Activated CD8-positive, alpha-beta memory T cell treated with anti-CD3 and anti-CD28 coated beads, Interleukin-2, amount 10 ng/mL, durations not matched to agents 7 days and 5 days (primary cell): ENCODE measurements at places on chromosomes 6 and 20. TPM values are rescaled to one million over a fixed set of nuclear protein-coding genes. Genes with fewer than 3 reads are reported as not detected.

DNA sequence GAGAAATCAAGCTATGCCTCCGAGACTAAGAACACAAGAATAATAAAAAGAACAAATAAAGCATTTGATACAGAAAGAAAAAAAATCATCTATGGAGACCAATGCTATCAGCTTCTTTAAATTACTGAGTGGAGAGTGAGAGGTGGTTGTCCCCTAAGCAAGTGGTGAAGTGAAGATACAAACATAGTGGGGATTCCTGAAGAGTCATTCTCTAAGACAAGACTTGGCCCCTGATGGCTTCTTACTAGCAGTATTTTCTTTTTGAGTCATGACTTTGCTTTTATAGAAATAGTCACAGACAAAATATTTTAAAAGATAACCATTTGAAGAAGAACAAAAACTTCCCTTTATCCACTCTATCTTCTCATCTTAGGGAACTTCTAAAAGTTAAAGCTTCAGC is 261.4 kb upstream of the PRDM1 start:
- no peak for DNase-seq

DNA sequence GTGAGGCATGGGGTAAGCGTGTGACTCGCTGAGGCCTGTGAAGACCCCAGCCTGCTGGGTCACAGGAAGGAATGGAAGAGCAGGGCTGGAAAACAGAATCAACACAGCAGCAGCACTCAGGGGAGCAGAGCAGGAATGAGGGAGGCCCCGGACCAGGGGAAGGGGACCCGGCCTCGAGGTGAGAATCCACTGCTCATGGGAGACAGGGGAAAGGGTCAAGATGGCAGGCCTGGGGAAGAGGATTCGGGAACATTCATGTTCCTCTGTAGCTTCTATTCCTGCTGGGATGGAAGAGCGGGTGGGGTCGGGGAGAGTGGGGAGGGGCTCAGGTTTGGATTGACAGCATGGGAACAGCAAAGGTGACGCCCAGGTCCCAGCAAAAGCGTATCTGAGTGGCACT is 59.4 kb downstream of the NPEPL1 start:
- DNase-seq = no peak

DNA sequence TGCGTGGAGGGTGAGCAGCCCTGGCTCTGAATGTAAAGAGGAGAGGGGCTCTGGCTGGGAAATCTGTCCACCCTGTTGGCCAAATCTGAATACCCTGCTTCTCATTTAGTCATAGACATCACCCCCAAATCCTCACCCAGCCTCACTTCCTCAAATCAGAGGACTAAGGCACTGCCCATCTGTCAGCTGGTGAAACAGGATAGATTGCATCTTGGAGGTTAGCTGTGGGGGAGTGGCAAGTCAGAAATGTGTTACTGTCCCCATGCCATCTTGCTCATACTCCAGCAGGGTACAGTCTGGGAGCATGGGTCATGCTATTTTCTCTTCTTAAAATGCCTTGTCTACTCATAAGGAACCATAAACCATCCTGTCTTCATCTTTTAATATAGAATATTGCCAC is 9.5 kb upstream of the DTNBP1 start:
- no peak for DNase-seq

GRCh38 chr20:50686821-50687220 is 4.5 kb downstream of the RIPOR3 start:
- DNase-seq = no peak

DNA sequence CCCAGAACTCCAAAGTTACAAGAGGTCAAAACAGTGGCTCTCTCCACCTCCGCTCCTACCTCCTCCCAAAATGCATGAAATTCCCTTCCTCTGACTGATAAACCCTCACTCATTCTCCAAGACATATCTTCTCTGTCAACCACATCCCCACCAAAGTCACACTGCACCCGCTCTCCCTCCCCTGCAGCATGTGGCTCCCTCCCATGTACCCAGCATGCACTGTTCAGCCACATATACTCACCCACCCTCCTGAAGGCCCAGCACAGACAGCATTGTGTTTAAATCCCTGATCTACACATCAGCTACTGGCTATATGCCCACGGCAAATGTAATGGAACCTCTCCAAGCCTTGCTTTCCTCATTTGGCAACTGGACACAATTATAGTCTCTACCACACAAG is 5.5 kb upstream of the POU5F1 start:
- DNase-seq = no peak

GNAS-AS1 gene
- total RNA-seq = 0.89 TPM

DNAJC5 gene
- total RNA-seq = 51.9 TPM
